ENCODE measurements at places on chromosomes 13 and 19. TPM values are rescaled to one million over a fixed set of nuclear protein-coding genes. Genes with fewer than 3 reads are reported as not detected.

DNA sequence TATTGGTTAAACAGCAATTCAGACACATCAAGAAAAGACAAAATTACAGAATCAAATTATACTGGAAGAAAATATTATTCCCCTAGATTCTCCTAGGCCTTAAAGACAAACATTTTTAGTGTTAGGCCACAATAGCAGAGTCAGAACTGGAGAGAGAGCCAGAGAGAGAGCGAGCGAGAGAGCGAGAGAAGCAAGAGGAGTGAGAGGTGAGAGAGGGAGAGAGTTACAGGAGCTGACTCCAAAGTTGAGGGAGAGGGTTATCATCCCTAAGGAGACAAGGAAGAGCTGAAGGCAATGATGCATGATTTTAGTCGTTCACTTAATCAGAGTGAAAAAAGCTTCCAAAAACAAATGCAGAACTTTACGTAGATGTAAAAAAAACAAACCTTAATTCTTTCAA is 20.2 kb upstream of the ZNF227 start:
- H3K27ac ChIP-seq: no peak overlapping the region
- DNase-seq: no peak
- H3K4me3 ChIP-seq: no peak overlapping the region
- H3K4me1 ChIP-seq: no peaks in the 10 kb centered on the region

DNA sequence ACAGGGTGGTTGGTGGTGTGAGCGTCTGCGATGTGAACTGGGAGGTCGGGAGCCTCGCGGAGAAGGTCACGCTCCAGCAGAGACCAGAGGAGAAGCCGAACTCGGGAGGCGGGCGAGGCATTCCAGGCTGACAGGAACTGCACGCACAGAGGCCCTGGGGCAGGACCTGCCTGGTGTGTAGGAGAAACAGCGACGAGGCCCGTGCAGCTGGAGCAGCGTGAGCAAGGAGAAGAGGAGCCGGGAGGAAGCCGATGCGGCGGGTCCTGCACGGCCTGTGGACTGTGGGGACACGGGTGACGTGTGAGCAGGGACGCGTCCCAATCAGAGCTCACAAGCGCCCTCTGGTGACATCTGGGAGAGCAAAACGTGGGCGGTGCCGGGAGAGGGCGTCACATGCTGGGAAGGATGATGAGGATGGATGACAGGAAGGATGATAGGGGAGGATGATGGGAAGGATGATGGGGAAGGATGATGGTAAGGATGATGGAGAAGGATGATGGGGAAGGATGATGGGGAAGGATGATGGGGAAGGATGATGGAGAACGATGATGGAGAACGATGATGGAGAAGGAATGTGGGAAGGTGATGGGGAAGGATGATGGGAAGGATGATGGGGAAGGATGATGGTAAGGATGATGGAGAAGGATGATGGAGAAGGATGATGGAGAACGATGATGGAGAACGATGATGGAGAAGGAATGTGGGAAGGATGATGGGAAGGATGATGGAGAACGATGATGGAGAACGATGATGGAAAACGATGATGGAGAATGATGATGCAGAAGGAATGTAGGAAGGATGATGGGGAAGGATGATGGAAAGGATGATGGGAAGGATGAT is 16.1 kb upstream of the MADCAM1 start:
- H3K4me3 ChIP-seq: peak overlapping the region; percentile 60
- H3K4me1 ChIP-seq: peaks cover 11% of the 10 kb centered on the region
- peak; percentile 73 for DNase-seq
- peaks cover 17% of the 10 kb centered on the region for H3K36me3 ChIP-seq

The FCER2 gene
- 2.6 TPM for total RNA-seq

DNA sequence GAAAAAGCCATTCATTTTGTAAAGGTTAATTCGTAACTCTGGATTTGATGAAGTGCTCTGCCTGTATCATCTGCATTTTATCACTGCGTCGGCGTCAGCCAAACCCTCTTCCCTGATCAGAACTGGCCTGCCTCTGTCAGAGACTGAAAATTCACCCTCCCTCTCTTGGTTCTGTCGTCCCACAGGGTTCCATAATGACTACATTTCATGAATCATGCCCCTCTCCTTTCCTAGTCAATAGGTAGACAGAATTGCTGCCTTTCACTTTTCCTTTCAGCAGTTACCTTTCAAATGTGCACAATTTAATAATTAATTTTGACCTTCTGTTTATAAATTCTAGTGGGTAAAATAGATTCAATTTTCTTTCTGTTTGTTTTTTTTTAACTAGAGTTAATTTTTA is 423.4 kb downstream of the RFC3 start:
- H3K27me3 ChIP-seq: peaks cover 4% of the 10 kb centered on the region
- H3K27ac ChIP-seq: no peak overlapping the region
- no peaks in the 10 kb centered on the region for H3K36me3 ChIP-seq
- no peak overlapping the region for H3K4me3 ChIP-seq
- no peak for DNase-seq

- no peak for DNase-seq
- no peak overlapping the region for H3K4me3 ChIP-seq
- peaks cover 38% of the 10 kb centered on the region for H3K36me3 ChIP-seq
- no peaks in the 10 kb centered on the region for H3K27me3 ChIP-seq
- H3K27ac ChIP-seq: no peak overlapping the region
Measured at GRCh38 chr13:25319771-25320170, 18.3 kb downstream of the NUP58 start.
